ENCODE measurements at places on chromosomes 7 and 10. TPM values are rescaled to one million over a fixed set of nuclear protein-coding genes. Genes with fewer than 3 reads are reported as not detected.

Gene DLD
- polyA plus RNA-seq = 101 TPM

Gene VSTM4
- 2.9 TPM for polyA plus RNA-seq

Gene BTBD16
- 0.03 TPM for polyA plus RNA-seq

Gene CYCS
- polyA plus RNA-seq = 76.3 TPM

Gene TMEM229A
- not detected for polyA plus RNA-seq

Gene NPFFR1
- polyA plus RNA-seq = 0.14 TPM

Gene TMEM26
- 0.41 TPM for polyA plus RNA-seq

Gene PNLIPRP2
- polyA plus RNA-seq = 0.06 TPM

Gene STEAP2
- polyA plus RNA-seq = 5.3 TPM

Gene CALML3
- polyA plus RNA-seq = 0.04 TPM

Gene PNLIP
- polyA plus RNA-seq = 0.14 TPM

Gene AKR1D1
- polyA plus RNA-seq = not detected

Gene ARMC3
- 6.2 TPM for polyA plus RNA-seq

Gene SPDYE8
- polyA plus RNA-seq = not detected

Gene CDK14
- polyA plus RNA-seq = 5.9 TPM

Gene AQP1
- polyA plus RNA-seq = 267 TPM
